ENCODE measurements at places on chromosomes 11 and 22.

GRCh38 chr22:24207264-24208011 lies 26.2 kb downstream of the SUSD2 start:
- DNase-seq, result no peak

DNA sequence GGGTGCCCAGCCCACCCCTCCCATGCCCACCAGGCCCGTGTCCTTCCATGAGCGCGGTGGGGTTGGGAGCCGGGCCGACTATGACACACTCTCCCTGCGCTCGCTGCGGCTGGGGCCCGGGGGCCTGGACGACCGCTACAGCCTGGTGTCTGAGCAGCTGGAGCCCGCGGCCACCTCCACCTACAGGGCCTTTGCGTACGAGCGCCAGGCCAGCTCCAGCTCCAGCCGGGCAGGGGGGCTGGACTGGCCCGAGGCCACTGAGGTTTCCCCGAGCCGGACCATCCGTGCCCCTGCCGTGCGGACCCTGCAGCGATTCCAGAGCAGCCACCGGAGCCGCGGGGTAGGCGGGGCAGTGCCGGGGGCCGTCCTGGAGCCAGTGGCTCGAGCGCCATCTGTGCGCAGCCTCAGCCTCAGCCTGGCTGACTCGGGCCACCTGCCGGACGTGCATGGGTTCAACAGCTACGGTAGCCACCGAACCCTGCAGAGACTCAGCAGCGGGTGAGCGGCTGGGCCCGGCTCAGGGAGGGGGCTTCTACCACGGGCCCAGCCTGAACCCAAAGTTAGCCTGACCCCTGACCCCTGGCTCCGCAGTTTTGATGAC lies 3.0 kb downstream of the PKP3 start:
- no peak for DNase-seq

DNA sequence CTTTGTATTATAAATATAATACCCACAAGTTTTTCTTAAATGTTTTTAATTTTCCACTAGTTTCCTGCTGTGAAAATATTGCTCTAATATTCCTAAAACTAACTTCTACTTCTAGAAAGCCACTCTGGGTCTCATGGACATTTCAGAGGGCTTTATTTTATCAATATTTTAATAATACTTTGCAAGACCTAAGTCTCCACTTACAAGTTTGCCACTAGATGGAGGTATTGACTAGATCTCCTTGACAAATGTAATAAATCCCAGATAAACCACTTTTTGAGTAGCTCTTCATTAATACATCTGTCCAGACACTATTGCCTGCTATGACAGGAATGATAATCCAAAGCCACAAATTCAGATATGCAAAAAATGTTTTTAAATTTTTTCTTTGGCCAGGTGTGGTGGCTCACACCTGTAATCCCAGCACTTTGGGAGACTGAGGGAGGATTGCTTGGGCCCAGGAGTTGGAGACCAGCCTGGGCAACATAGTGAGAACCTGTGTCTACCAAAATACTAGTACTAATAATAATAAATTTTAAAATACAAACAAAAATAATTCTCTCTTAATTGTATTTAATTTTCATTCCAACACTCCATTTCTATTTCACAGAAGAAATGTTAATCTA lies 3.5 kb upstream of the ACAT1 start:
- DNase-seq, result no peak

DNA sequence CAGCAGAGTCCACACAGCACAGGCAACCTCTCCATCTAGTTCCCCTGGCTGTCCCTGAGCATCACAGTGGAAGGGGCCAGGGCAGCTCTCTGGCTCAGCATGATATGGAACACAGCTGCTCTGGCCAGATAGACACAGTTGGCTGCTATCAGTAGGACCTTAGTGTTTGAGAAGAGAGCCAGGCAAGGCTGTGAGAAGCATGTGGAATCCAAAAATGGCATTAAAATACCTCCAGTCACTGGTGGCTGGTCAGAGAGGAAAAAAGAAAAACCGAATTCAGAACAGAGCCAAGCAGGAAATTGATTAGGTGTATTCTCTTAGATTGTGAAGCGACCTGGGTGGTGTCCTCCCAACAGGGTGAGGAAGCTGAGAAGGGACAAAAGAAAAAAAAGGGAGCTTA lies 27.9 kb downstream of the SERPINH1 start:
- DNase-seq, result no peak

DNA sequence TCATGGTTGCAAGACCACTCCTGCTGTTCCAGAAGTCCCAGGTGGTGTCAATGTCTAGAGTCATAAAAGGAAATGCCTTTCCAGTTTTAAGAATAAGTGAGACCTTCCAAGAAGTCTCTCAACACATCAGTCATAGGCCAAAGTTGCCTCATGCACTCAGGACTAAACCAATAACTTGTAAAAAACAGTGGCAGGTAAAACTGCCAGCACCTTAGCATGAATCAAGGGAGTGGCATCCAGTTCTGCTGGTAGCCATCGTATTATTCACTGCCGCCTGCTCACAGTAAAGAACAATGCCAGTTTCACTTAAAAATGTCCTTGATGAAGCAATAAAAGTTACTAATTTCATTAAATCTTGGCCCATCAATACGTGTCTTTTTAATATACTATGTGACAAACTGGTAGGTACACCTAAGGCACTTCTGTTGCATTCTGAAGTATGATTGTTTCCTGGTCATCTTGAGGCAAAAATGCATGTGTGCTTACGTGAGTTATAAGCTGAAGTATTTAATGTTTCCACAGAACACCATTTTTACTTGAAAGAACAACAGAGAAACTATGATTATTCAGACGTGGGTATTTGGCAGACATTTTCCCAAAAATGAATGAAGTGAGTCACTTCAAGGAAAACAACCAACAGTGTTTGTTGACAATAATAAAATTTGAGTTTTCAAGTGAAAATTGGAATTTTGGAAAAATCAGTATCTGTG lies 125.2 kb upstream of the SNX19 start:
- no peak for DNase-seq

- DNase-seq, result no peak
Measured at GRCh38 chr11:94025690-94026394, 4.7 kb downstream of the HEPHL1 start.

- DNase-seq, result no peak
Measured at GRCh38 chr22:35538801-35539321, 1.8 kb upstream of the RASD2 start.

GRCh38 chr11:125968354-125968753 lies 22.5 kb downstream of the VSIG10L2 start:
- DNase-seq, result no peak

DNA sequence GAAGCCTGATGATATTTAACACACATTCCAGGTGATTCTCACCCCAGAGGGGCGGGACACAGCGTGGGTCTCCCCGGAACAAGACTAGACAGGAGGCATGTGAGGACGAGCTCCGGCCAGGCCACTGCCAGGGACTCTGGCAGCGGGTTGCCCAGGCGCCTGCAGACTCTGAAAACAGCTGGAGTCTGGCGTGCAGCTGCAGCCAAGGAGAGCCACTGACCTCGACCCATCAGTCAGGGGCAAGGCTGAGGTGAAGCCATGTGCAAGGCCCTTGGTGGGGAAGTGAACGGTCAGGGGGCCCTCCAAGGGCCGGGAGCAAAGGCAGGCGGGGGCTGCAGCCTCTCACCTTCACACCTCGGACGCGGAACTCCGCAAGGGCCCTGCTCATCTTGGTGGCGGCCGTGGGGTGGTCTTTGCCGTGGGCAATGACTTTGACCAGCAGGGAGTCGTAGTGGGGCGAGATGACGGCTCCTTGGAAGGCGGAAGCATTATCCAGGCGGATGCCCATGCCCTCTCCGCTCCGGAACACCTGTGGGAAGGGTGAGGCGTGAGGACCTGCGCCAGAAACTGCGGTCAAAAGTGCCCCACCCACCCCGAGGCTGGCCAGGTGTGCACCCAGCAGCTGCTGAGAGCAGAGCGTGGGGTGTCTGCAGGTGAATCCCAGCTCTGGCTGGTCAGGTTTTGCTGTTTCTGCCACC lies 6.7 kb downstream of the LRFN4 start:
- no peak for DNase-seq

GRCh38 chr22:42217019-42217751 lies 53.3 kb downstream of the TCF20 start:
- DNase-seq, result no peak

DNA sequence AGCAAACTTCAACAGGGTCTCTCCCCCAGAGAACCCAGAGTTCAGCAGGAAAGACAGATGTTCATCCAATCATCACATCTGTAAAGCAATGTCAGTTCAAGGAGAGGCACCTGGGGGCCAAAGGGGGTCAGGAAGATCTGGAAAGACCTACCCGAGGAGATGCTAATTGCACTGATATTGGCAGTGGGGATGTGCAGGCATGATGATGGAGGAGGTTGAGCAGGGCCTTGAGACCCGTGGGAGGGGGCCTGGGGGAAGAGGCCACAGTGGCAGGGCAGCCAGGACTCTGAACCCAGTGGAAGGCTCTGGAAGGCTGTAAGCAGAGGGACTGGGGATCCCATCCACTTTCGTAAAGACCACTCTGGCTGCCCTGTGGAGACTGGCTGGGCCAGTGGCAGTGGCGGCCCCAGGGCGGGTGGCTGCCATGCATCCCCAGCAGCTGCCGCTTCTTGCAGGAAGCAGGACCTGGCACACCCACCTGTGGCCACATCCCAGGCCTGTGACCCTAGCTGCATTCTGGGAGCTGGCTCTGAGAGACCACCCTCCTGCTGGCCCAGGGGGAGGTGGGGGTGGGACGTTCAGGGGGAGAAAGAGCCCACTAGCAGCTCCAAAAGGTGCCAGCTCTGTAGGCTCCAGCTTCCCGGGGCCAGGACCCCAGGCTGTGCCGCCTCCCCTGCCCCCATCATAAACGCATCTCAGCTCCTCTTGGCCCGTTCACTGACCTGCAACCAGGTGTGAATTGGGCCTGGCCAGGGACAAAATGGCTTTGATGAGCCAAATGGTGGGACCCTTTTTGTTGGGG lies 59.9 kb upstream of the FGF3 start:
- DNase-seq, result no peak

DNA sequence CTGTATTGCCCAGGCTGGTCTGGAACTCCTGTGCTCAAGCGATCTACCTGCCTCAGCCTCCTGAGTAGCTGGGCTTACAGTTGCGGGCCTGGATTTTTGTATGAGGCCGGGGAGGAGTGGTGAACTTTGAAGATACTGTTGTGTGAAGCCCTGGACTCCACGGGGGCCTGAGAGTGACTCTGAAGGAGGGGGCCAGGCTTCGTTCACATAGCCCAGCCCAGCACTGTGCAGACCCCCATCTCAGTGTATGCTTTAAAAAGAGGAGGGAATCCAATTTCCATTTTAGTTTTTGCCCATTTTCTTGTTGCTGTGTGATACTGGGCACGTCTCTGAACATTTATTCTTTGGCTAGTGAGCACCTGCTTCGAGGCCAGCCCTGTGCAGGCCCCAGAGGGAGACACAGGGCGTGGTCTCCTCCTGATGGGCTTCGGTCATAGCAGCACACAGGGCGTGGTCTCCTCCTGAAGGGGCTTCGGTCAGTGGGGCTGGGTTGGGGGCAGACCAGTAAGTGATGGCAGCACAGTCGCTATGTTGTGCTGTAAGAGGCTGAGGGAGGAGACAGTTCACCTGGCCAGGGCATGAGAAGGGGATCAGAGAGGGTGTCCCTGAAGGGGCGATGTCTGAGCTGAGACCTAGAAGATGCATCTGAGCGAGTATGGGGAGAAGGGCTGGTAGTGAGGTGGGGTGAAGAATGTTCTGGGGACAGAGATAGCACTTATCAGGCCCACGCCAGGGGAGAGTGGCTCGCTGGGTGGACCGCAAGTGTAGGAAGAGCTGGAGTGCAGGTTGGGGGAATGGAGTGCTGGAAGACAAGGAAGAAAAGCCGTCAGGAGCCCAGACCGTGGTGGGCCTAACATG lies 14.0 kb downstream of the SAMM50 start:
- DNase-seq, result no peak

DNA sequence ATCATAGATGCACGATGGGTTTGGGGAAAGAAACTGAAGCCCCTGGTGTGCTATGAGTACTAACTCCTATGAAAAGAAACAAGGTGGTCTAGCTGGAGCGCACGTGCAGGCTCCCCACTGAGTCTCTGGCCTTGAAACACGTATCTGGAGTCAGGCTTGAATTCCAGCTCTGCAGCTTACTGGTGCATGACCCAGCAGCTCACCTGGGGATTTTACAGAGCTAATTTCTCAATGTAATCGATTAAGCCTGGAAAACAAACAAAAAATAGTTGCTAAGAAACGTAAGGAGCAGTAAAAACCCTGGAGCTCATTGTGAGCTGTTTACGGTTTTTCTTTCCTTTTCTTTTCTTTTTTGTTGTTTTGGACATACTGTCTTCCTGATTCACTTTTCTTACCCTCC lies 12.3 kb downstream of the KCNJ1 start:
- no peak for DNase-seq

GRCh38 chr22:28607795-28608194 lies 71.8 kb downstream of the TTC28 start:
- no peak for DNase-seq

GRCh38 chr11:60872961-60873524 lies 5.7 kb downstream of the ZP1 start:
- no peak for DNase-seq

DNA sequence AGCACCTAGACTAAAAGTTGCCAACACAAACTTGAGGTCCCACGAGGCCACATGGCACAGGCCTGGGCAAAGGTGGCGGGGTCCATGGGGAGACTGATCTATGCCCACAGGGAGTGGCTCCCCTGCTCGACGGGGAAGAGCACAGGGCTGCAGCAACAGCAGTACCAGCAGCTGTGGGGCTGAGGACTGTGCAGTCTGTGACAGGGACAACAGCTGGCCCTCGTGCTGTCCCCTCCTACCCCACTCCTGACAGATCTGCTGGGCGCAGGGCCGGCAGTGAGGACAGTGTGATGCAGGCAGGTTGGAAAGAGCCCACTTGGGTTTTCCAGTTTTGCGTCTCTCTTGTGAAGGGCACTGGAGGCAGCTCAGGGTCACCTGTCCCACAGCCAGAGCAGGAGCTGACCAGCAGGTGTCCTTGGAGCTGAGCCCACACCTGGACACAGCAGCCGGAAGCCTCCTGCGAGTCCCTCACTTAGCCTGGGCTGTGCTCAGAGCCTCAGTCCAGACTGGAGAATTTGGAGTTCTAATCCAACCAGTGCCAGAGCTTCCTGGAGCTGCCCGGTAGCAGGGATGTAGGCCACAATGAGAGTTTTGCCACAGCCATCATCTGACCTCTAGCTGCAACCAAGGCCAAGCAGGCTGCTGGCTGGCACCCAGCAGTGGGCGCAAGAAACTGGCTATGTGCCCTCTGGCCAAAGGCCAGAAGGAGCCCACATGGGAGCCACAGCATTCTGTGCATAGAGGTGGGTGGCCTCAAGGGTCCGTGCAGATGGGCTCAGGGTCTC lies 3.6 kb upstream of the GAS2L1 start:
- DNase-seq, result no peak

Data from stimulated activated CD8-positive, alpha-beta memory T cell treated with anti-CD3 and anti-CD28 coated beads, Interleukin-7, amount 100 ng/mL, for 24 hours (primary cell).